ENCODE measurements at places on chromosomes 3 and 15.

GRCh38 chr3:73055583-73055982 is 5.9 kb upstream of the EBLN2 start:
- no peak overlapping the region for H3K27ac ChIP-seq
- no peak for DNase-seq
- no peaks in the 10 kb centered on the region for H3K27me3 ChIP-seq
- H3K4me1 ChIP-seq, result peaks cover 7% of the 10 kb centered on the region
- H3K36me3 ChIP-seq, result no peaks in the 10 kb centered on the region

- no peak overlapping the region for H3K27ac ChIP-seq
- no peak for DNase-seq
- peaks cover 4% of the 10 kb centered on the region for H3K4me1 ChIP-seq
- H3K27me3 ChIP-seq, result peaks cover 8% of the 10 kb centered on the region
These were observed 1.3 kb downstream of the XIRP1 start for GRCh38 chr3:39191111-39191510.

- DNase-seq, result no peak
- H3K27ac ChIP-seq, result no peak overlapping the region
- no peaks in the 10 kb centered on the region for H3K36me3 ChIP-seq
These were observed 256.0 kb downstream of the ULK4 start for GRCh38 chr3:41705893-41706292.

- no peak for DNase-seq
- H3K36me3 ChIP-seq, result no peaks in the 10 kb centered on the region
- no peak overlapping the region for H3K4me3 ChIP-seq
- no peak overlapping the region for H3K27ac ChIP-seq
- H3K4me1 ChIP-seq, result peaks cover 30% of the 10 kb centered on the region
These were observed 29.4 kb upstream of the DUSP7 start for GRCh38 chr3:52085681-52086282.

- no peak for DNase-seq
- H3K36me3 ChIP-seq, result no peaks in the 10 kb centered on the region
- no peaks in the 10 kb centered on the region for H3K4me1 ChIP-seq
- no peak overlapping the region for H3K27ac ChIP-seq
These were observed 72.9 kb downstream of the MOBP start for GRCh38 chr3:39540162-39540921.

GRCh38 chr3:77939726-77940125 is 899.8 kb downstream of the ROBO2 start:
- H3K4me3 ChIP-seq, result no peak overlapping the region
- no peak for DNase-seq
- no peak overlapping the region for H3K27ac ChIP-seq
- H3K4me1 ChIP-seq, result no peaks in the 10 kb centered on the region

GRCh38 chr3:129482721-129483120 is 42.7 kb downstream of the IFT122 start:
- H3K27ac ChIP-seq, result no peak overlapping the region
- no peak overlapping the region for H3K4me3 ChIP-seq
- H3K36me3 ChIP-seq, result no peaks in the 10 kb centered on the region

- peak overlapping the region; percentile 92 for H3K27ac ChIP-seq
- peaks cover 3% of the 10 kb centered on the region for H3K36me3 ChIP-seq
- H3K4me1 ChIP-seq, result peaks cover 52% of the 10 kb centered on the region
- H3K27me3 ChIP-seq, result peaks cover 5% of the 10 kb centered on the region
- peak overlapping the region; percentile 67 for H3K4me3 ChIP-seq
These were observed 28.1 kb downstream of the CMTM7 start for GRCh38 chr3:32419742-32420125.

DNA sequence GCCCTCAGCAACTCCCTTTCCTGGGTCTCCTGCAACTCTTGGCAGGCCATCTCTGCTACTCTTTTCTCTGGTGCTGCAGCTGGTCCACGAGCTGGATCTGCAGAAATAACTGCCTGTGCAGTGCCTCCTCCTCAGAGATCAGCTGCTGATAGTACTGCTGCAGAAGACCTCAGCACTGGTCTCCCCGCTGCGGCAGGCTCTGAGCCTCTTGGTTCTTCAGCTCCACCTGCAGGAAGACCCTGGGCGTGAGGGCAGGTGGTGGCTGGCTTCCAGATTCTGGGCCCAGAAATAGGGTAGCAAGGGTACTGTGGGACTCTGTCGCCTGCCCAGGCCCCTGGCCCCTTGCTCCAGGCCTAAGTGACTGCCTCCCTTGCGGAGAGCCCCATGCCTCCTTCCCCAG is 79.7 kb upstream of the C2CD4B start:
- no peak overlapping the region for H3K4me3 ChIP-seq
- no peaks in the 10 kb centered on the region for H3K4me1 ChIP-seq
- peaks cover 6% of the 10 kb centered on the region for H3K36me3 ChIP-seq
- peaks cover 5% of the 10 kb centered on the region for H3K27me3 ChIP-seq

DNA sequence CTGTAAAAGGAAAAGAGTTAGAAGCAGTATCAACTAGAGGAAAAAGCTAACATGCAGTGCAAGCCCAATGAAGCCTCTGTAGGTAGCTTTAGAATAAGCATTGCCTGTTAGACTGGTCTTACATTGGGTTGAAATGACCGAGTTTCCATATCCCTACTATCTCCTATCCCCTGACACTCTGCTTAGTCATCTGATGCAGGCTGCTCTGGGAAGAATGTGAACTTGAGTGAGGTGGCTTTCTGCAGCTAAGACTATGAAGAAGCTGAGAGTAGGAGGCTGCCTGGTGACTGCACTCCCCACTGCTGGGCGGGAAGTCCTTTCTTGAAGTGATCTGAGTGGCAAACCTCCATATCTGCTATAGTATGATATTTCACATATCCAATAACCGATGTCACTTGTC is 64.7 kb downstream of the OXSM start:
- H3K27me3 ChIP-seq, result no peaks in the 10 kb centered on the region
- no peak overlapping the region for H3K27ac ChIP-seq
- H3K4me3 ChIP-seq, result no peak overlapping the region
- H3K4me1 ChIP-seq, result no peaks in the 10 kb centered on the region
- DNase-seq, result no peak

DNA sequence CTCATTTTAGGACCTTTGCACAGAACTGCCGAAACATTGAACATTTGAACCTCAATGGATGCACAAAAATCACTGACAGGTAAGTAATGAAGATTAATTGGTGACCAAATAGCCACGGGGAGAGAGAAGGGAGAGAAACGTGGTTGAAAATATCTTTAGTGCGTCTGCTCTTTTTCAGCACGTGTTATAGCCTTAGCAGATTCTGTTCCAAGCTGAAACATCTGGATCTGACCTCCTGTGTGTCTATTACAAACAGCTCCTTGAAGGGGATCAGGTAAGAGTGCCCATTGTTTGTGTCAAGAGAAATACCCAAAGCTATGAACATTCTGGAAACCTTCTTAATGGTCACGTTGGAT is 67.1 kb downstream of the UBP1 start:
- peaks cover 1% of the 10 kb centered on the region for H3K27me3 ChIP-seq
- no peaks in the 10 kb centered on the region for H3K4me1 ChIP-seq
- no peak overlapping the region for H3K27ac ChIP-seq
- DNase-seq, result no peak
- H3K4me3 ChIP-seq, result no peak overlapping the region

GRCh38 chr3:76311941-76312340 is 526.6 kb upstream of the ZNF717 start:
- DNase-seq, result no peak
- H3K4me3 ChIP-seq, result no peak overlapping the region
- H3K4me1 ChIP-seq, result peaks cover 8% of the 10 kb centered on the region

- no peak overlapping the region for H3K27ac ChIP-seq
- no peak overlapping the region for H3K4me3 ChIP-seq
- H3K36me3 ChIP-seq, result no peaks in the 10 kb centered on the region
- peaks cover 5% of the 10 kb centered on the region for H3K27me3 ChIP-seq
- H3K4me1 ChIP-seq, result peaks cover 19% of the 10 kb centered on the region
These were observed 420.0 kb downstream of the LPP start for GRCh38 chr3:188573956-188574355.

- H3K27me3 ChIP-seq, result peaks cover 24% of the 10 kb centered on the region
- peaks cover 17% of the 10 kb centered on the region for H3K4me1 ChIP-seq
- peaks cover 5% of the 10 kb centered on the region for H3K36me3 ChIP-seq
- no peak for DNase-seq
These were observed 59.7 kb downstream of the CCDC33 start for GRCh38 chr15:74295800-74296199.

- no peaks in the 10 kb centered on the region for H3K27me3 ChIP-seq
- H3K4me1 ChIP-seq, result no peaks in the 10 kb centered on the region
- DNase-seq, result no peak
- no peaks in the 10 kb centered on the region for H3K36me3 ChIP-seq
These were observed 132.3 kb downstream of the STAC start for GRCh38 chr3:36512555-36512954.

DNA sequence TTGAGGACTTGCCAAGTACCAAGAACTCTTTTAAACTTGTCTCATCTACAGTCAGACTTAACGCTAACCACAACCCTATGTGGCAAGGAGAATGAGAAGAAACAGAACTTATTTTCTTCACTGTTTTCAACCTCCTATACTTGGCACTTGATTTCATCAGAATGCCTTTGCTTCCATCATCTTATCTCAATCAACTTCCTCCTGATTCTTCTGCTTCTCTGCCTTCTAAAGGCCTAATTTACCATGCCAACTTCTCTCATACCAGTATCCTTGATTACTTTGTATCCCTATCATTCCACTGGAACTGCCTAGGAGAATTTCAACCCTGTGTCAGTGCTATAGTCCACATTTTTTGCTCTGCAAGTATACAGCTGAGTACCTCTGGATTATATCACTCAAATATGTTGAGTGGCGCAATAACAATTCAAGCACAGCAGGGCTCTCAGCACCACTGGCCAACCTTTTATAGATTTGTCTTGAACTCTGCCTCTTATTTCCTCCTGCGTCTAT is 413.6 kb downstream of the ROBO1 start:
- no peak overlapping the region for H3K27ac ChIP-seq
- no peak for DNase-seq
- no peak overlapping the region for H3K4me3 ChIP-seq
- no peaks in the 10 kb centered on the region for H3K36me3 ChIP-seq
- no peaks in the 10 kb centered on the region for H3K27me3 ChIP-seq

GRCh38 chr3:107781253-107781652 is 258.5 kb downstream of the BBX start:
- no peaks in the 10 kb centered on the region for H3K27me3 ChIP-seq
- no peaks in the 10 kb centered on the region for H3K36me3 ChIP-seq
- no peak for DNase-seq
- peaks cover 15% of the 10 kb centered on the region for H3K4me1 ChIP-seq
- H3K4me3 ChIP-seq, result no peak overlapping the region

- no peak overlapping the region for H3K4me3 ChIP-seq
- DNase-seq, result no peak
- no peak overlapping the region for H3K27ac ChIP-seq
- no peaks in the 10 kb centered on the region for H3K36me3 ChIP-seq
These were observed 163.6 kb downstream of the TUSC7 start for GRCh38 chr3:116873142-116873541.

- H3K27ac ChIP-seq, result no peak overlapping the region
- no peaks in the 10 kb centered on the region for H3K4me1 ChIP-seq
- no peak overlapping the region for H3K4me3 ChIP-seq
- peaks cover 7% of the 10 kb centered on the region for H3K36me3 ChIP-seq
- H3K27me3 ChIP-seq, result no peaks in the 10 kb centered on the region
These were observed 478.0 kb upstream of the ARRDC4 start for GRCh38 chr15:97482521-97482920.

GRCh38 chr15:60363087-60363549 is 34.7 kb downstream of the ANXA2 start:
- H3K27me3 ChIP-seq, result peaks cover 5% of the 10 kb centered on the region
- peaks cover 8% of the 10 kb centered on the region for H3K36me3 ChIP-seq
- peaks cover 26% of the 10 kb centered on the region for H3K4me1 ChIP-seq
- DNase-seq, result no peak

- H3K4me1 ChIP-seq, result no peaks in the 10 kb centered on the region
- peak; percentile 94 for DNase-seq
- no peak overlapping the region for H3K4me3 ChIP-seq
- no peaks in the 10 kb centered on the region for H3K36me3 ChIP-seq
- H3K27me3 ChIP-seq, result peaks cover 7% of the 10 kb centered on the region
- no peak overlapping the region for H3K27ac ChIP-seq
These were observed 7.9 kb downstream of the KIF7 start for GRCh38 chr15:89647191-89647851.

DNA sequence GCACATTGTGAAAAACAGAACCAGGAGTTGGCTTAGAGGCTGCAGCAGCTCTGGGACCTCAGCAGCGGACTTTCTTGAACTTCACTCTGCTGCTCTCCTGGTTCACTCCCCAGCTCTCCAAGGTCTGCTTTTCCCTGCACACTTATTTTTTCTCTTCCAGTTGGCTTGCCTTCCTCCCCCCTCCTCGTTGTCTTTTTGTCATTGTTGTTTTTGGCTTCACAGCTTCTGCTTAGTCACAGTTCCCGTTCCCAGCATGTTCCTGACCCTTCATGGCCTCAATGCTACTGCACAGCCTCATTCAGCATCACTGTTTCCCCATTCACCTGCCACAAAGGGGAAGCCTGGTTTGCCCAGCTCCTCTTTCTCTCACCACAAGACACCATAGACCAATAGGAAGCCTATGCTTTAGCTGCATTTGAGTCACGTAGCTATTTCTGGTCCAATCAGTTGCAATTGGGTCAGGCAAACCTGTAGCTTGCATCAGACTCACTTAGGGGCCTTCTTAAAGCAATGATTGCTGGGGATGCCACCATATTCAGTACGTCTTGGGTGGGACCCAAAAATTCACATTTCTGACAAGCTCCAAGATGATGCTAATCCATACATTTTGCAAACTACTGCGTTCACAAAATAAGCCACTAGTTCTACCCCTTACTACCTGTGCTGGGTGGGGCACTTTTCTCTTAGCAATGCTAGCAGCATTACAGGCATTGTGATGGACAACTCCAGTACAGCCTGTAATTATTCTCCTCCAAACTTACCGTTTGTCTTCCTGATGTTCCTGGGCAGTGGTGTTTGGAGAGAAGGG is 7.8 kb upstream of the SUMF1 start:
- H3K4me3 ChIP-seq, result no peak overlapping the region
- H3K27ac ChIP-seq, result no peak overlapping the region
- no peaks in the 10 kb centered on the region for H3K36me3 ChIP-seq
- no peak for DNase-seq
- H3K27me3 ChIP-seq, result no peaks in the 10 kb centered on the region
- H3K4me1 ChIP-seq, result no peaks in the 10 kb centered on the region

GRCh38 chr3:79729096-79729495 is 38.7 kb downstream of the ROBO1 start:
- no peak overlapping the region for H3K4me3 ChIP-seq
- H3K4me1 ChIP-seq, result peaks cover 8% of the 10 kb centered on the region
- no peaks in the 10 kb centered on the region for H3K36me3 ChIP-seq
- DNase-seq, result no peak
- no peak overlapping the region for H3K27ac ChIP-seq
- no peaks in the 10 kb centered on the region for H3K27me3 ChIP-seq

- H3K36me3 ChIP-seq, result no peaks in the 10 kb centered on the region
- H3K27me3 ChIP-seq, result peaks cover 6% of the 10 kb centered on the region
- no peak overlapping the region for H3K4me3 ChIP-seq
These were observed 240.1 kb downstream of the XXYLT1 start for GRCh38 chr3:195030791-195031321.

GRCh38 chr3:153785901-153786300 is 335.3 kb upstream of the ARHGEF26 start:
- no peak overlapping the region for H3K27ac ChIP-seq
- H3K4me3 ChIP-seq, result no peak overlapping the region
- peaks cover 11% of the 10 kb centered on the region for H3K4me1 ChIP-seq
- DNase-seq, result no peak
- H3K36me3 ChIP-seq, result no peaks in the 10 kb centered on the region
